ENCODE measurements at places on chromosomes 6 and 20. TPM values are rescaled to one million over a fixed set of nuclear protein-coding genes. Genes with fewer than 3 reads are reported as not detected.
A peak's percentile ranks its signal among the peaks of the same experiment; 100 is the strongest.

The SLC13A3 gene
- total RNA-seq = 2.6 TPM

DNA sequence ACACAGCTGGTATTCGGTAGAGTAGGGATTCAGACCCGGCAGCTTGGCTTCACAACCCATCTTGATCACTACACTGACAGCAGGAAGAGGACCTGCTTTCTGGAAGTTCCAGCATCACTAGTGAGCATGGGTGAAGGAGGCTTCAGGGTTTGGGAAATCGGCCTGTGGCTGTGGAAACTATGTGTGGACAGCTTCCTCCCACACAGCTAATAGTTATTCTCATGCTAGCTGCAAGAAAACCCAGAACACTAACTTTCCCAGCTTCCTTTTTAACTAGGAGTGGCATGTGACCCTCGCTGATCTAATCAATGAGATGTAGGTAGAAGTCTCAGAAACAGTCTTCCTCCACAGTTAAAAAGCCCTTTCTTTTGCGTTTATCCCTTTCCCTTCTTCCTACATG lies 36.3 kb upstream of the SIRPA start:
- DNase-seq = no peak

DNA sequence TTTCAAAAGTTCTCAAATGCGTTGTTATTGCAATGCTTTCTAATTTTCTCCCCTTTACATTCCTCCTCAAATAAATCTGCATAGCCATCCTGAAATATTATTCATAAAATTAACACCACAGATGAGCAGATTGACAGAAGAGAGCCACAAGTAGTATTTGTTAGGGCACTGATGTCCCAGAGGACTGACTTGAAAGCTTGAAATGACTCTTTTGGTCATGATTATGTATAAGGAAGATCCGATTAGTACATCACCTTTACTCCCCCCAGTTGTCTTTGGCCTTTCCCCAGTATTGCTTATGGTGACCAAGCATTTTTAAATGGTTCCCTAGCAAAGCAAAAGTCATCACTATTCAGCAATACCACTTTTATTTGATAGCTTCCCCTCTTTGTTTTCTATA lies 187.6 kb downstream of the ADAT2 start:
- DNase-seq = no peak

- DNase-seq = no peak
Measured at GRCh38 chr6:167700199-167700598, 126.5 kb upstream of the AFDN start.

GRCh38 chr6:47168180-47168579 lies 126.0 kb upstream of the ADGRF1 start:
- peak; percentile 96 for DNase-seq

GRCh38 chr6:166904101-166904746 lies 52.1 kb downstream of the RNASET2 start:
- no peak for DNase-seq

GRCh38 chr6:102390541-102390940 lies 997.0 kb downstream of the GRIK2 start:
- no peak for DNase-seq

DNA sequence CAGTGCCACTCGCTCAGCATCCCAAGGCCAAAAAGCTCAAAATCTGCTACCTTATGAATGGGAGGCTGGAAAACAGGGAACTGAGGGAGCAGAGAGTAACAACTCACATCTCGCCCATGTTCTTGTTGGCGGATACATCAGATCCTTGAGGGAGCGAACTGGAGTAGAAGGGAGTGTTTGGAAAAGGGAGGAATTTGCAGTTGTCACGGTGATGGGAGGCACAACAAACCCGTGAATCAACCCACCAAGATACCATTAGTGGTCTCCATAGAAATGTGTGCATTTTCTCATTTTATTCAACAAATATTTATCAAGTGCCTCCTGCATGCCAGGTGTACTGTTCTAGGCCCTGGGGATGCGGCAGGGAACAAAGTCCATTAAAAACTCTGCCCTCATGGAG lies 212.1 kb downstream of the EYA2 start:
- no peak for DNase-seq

GRCh38 chr6:89581689-89582088 lies 56.9 kb downstream of the LYRM2 start:
- no peak for DNase-seq

DNA sequence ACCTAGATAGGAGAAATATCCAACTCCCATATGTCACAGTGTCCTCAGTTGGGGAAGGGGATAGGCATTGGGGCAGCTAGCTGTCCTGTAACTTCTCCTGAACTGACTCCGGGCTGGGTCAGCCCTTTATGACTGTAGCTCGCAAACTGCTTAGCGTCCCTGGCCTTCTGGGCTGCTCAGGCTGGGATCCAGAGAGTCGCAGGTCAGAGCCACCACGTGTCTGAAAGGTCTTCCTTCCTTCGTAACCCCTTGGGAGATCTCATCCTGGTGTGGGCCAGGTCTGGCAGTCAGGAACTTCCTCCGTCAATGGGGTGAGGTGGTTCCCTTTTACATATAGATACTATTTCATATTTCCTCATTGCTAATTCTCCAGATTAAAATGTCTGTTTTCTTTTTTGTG lies 28.8 kb upstream of the HINT3 start:
- DNase-seq = no peak

DNA sequence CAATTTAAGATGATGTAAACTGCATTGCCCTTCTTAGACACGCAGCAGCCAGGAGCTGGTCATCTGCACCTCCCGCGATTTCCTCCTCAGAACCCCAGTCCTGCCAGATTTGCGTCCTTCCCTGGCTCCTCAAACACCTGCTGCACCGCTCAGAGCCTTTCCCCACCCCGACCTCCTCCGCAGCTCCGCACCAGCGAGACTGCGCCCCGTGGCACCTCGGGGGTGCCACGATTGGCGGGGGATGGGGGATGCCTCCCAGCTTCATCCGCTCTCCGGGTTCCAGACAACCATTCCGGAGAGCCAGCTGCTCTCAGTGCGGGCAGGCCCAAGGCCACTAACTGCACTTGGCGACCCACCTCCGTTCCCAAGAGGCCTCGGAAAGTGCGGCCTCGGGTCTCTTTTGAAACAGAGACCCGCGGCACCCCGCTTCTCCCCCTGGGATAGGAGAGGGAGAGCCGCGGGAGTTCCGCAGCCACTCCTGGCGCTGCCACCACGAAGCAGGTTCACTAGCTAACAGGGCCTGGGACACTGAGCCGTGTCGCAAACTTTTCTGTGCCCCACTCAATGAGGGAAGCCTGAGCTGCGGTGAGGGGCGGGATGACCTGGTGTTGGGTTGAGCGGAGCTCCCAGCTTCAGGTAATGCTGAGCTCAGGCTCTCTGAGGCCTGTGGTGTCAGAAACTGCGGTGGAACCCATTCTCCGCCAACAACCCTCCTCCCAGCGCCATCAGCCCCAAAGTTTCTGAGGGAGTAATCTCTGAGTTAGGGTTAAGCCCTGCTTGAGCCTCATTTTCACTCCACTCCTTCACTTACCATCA lies 7.3 kb upstream of the TFAP2A start:
- DNase-seq = no peak

GRCh38 chr20:2330090-2330695 lies 34.4 kb downstream of the TGM3 start:
- no peak for DNase-seq

DNA sequence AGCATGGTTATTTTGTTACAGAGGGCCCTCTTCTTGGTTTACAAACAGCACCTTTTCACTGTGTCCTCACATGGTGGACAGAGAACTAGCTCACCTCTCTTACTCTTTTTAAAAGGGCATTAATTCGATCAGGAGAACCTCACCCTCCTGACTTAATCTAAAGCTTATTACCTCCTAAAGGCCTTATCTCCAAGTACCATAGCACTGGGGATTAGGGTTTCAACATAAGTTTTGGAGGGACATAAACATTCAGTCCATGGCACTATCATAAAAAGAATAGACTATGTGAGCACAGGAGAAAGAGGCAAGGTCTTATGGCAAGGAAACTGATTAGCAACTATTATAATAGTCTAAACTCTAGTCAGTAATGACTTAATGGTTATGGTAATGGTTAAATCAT lies 736.2 kb upstream of the ADGRB3 start:
- DNase-seq = no peak

The DEFB127 gene
- total RNA-seq = not detected
